ENCODE measurements at places on chromosomes 7 and 10. TPM values are rescaled to one million over a fixed set of nuclear protein-coding genes. Genes with fewer than 3 reads are reported as not detected.

GPNMB gene
- total RNA-seq, result 1.3 TPM

TCAF2 gene
- total RNA-seq, result 16.5 TPM

TMEM168 gene
- 11.5 TPM for total RNA-seq

GIMAP1 gene
- total RNA-seq, result 9.4 TPM

RASA4B gene
- 4.6 TPM for total RNA-seq

PDK4 gene
- 1.8 TPM for total RNA-seq

ATP6V0A4 gene
- total RNA-seq, result 0.13 TPM

CLIP2 gene
- 30.0 TPM for total RNA-seq

CALHM3 gene
- not detected for total RNA-seq

SPDYE1 gene
- not detected for total RNA-seq

VPS50 gene
- 18.0 TPM for total RNA-seq

PAX4 gene
- total RNA-seq, result not detected

PRLHR gene
- not detected for total RNA-seq

ZYX gene
- total RNA-seq, result 257 TPM

ST8SIA6 gene
- not detected for total RNA-seq

BHLHA15 gene
- 0.27 TPM for total RNA-seq

DYNC1I1 gene
- 0.89 TPM for total RNA-seq

LIPJ gene
- total RNA-seq, result not detected

SH2D4B gene
- total RNA-seq, result not detected

FAM237B gene
- total RNA-seq, result not detected

TRIM50 gene
- total RNA-seq, result not detected

HOXA9 gene
- 24.6 TPM for total RNA-seq

MMD2 gene
- not detected for total RNA-seq

FAM3C gene
- total RNA-seq, result 58.4 TPM

MAT1A gene
- not detected for total RNA-seq

UNC5B gene
- 3.3 TPM for total RNA-seq

TAS2R5 gene
- total RNA-seq, result 0.10 TPM

BMPER gene
- total RNA-seq, result not detected

PUS7 gene
- total RNA-seq, result 20.3 TPM

All from mammary microvascular endothelial cell (primary cell).